ENCODE measurements at places on chromosomes 13 and 19.

GRCh38 chr13:25371875-25372283 lies at the start of gene ATP8A2:
Gene ATP8A2 (plus strand): TSS chr13:25371974. CDS start chr13:25372213, 239 bp downstream.
- peak; percentile 63 for DNase-seq

- no peak for DNase-seq
Measured at GRCh38 chr19:42466521-42467182, 23.9 kb upstream of the CXCL17 start.

DNA sequence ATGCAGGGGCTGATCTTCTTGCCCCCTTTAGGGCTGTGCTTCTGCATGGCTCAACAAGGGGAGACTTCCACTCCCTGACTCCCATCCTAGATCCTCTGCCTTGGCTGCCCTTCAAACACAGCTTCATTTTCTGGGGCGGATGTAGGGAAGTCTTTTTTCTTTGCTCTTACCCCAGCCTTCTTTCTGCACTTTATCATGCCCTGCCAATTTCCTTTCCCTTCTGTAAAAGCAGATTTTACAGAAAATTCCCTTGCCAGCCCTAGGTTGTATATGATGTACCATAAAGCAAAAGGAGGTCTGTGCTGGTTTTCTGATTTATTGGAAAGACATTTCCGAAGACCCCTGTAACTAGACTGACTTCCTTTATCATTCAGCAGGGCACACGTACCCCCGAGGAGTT lies 283.4 kb downstream of the SHISA2 start:
- DNase-seq: no peak

GRCh38 chr19:13382633-13382938 lies 123.7 kb downstream of the CACNA1A start:
- DNase-seq: no peak

- DNase-seq: no peak
Measured at GRCh38 chr19:40630571-40631160, 29.5 kb downstream of the LTBP4 start.

GRCh38 chr19:54612428-54612827 lies 17.9 kb upstream of the LILRB1 start:
- DNase-seq: no peak

- no peak for DNase-seq
Measured at GRCh38 chr19:44539236-44539826, 9.9 kb upstream of the CEACAM20 start.

GRCh38 chr19:36246006-36246481 lies 31.1 kb downstream of the ZNF146 start:
- no peak for DNase-seq

DNA sequence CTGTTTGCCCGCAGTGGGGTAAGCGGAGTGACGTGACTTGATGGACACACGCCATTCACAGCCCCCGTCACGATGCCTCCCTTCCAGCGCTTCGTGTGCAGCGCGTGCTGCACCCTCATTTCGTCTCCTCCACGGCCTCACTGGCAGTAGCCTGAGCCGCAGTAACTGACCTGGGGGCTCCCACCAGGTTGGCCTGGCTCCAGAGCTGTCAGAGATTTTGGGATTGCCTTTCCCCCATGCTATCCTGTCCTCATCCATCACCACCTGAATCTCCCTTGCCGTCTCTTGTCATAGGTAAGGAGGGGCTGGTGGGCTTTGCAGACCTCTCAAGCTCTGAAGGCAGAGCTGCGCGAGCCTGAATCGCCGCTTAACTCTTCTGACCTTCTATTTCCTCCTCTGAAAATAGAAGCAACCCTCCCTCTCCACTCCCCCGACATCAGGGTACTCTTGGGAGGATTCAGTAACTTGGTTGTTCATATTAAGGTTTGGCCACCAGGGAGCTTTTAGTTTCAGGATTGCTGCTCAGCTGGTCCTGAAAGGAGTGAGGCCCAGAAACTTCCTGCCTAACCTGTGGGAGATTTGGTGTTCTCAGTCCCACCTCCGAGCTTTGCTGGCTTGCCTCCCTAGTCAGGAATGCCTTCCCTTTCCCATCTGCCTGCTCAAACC lies 27.9 kb downstream of the SIGLEC5 start:
- no peak for DNase-seq

- DNase-seq: no peak
Measured at GRCh38 chr13:45490068-45490467, 25.3 kb downstream of the COG3 start.

- DNase-seq: no peak
Measured at GRCh38 chr13:113018676-113019465, 49.9 kb downstream of the MCF2L start.

GRCh38 chr19:50646074-50646807 lies 3.0 kb upstream of the C19orf81 start:
- DNase-seq: no peak

GRCh38 chr19:33470686-33471085 lies 50.9 kb downstream of the PEPD start:
- peak; percentile 14 for DNase-seq

- DNase-seq: no peak
Measured at GRCh38 chr13:25654322-25654721, 282.5 kb downstream of the ATP8A2 start.

DNA sequence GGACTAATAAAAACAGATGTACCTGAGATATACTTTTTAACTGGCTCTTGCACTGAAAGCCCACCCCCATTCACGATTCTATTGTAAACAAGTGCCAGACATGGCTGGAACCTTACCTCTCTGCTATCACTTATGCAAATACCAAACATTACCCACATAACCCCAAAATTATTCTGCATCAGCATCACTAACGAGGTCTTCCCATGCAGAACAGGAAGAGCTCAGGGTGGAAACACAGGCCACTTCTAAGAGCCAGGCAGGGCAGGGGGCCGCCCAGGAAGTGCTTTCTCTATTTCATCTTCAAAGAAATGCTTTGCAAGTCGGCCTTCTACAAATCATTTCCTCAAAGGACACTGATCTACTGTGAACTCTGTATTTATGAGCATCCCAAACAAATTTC lies 7.3 kb downstream of the IRS2 start:
- no peak for DNase-seq

GRCh38 chr19:43598445-43599240 lies 2.2 kb downstream of the ZNF576 start:
- DNase-seq: no peak

DNA sequence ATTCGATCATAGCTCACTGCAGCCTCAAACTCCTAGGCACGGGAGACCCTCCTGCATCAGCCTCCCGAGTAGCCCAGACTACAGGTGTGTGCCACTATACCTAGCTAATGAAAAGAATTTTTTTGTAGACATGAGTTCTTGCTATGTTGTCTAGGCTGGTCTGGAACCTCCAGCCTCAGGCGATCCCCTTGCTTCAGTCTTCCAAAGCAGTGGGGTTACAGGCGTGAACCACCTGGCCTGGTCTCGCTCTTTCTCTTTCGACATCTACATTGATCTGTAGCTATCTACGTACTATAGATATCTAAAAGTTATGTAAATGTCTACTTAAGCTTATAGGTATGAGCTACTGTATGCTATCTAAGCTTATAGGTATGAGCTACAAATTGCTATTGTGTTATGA lies 32.4 kb downstream of the NUMBL start:
- no peak for DNase-seq

GRCh38 chr13:20439261-20439660 lies 86.4 kb downstream of the CRYL1 start:
- no peak for DNase-seq

DNA sequence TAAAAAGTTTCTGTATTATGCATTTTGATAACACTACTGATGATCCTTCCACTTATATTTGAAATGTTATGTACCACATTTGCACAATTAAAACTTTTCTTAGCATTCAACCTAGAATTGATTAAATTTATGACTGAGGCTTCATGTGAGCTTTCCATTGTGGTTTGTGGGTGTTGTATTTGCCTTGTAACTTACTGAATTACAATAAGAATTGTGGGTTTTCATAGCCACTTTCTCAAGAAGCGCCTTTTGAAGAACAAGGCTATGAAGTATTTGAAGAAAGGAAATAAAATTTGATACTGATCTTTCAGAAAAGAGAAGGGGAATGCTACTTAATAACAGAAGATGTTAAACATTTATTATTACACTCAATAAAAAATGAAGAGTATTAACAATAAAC lies 7.0 kb upstream of the TEX26 start:
- no peak for DNase-seq

DNA sequence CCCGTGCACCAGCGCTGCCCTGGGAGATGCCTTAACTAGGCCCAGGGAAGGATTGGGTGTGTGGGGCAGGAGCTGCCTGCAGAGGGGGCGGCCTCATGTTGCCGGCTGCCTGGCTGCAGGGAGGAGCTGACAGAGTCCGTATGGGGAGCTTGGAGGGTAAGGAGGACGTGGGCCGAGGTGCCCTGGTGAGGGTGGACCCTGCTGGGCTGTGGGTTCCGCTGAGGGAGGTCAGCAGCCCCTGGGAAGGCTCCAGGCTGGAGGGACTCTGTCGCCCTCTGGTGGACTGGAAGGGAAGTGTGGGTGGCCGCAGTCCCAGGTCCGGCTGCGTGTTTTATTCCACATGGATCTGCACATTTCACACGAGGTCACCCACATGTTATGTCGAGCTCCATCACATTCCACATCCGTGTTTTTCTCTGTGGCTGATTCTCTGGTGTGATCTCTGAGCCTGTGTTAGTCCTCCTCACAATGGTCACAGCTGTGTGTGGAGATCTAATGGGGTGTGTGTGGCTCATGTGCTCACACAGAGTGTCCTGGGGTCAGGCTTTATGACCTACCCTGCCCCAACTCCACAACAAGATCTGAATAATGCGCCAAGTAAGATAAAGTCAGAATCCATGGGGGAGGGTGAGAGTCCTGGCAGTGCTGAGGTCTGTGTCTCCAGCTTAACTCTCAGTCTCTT lies 1.8 kb upstream of the CEACAM8 start:
- DNase-seq: peak; percentile 69

- no peak for DNase-seq
Measured at GRCh38 chr19:55264531-55264930, 5.7 kb upstream of the PPP6R1 start.

- DNase-seq: no peak
Measured at GRCh38 chr13:33052506-33053280, 36.5 kb downstream of the KL start.

- DNase-seq: no peak
Measured at GRCh38 chr13:89968470-89968869, 1379.0 kb upstream of the MIR17HG start.

GRCh38 chr13:48511621-48512230 lies 21.2 kb downstream of the RCBTB2 start:
- no peak for DNase-seq
